ENCODE measurements at places on chromosomes 13 and 19. TPM values are rescaled to one million over a fixed set of nuclear protein-coding genes. Genes with fewer than 3 reads are reported as not detected.
A peak's percentile ranks its signal among the peaks of the same experiment; 100 is the strongest.

The VAV1 gene
- 7.9 TPM for total RNA-seq

The TUBGCP3 gene
- 19.7 TPM for total RNA-seq

The CD37 gene
- total RNA-seq, result 4.4 TPM

DNA sequence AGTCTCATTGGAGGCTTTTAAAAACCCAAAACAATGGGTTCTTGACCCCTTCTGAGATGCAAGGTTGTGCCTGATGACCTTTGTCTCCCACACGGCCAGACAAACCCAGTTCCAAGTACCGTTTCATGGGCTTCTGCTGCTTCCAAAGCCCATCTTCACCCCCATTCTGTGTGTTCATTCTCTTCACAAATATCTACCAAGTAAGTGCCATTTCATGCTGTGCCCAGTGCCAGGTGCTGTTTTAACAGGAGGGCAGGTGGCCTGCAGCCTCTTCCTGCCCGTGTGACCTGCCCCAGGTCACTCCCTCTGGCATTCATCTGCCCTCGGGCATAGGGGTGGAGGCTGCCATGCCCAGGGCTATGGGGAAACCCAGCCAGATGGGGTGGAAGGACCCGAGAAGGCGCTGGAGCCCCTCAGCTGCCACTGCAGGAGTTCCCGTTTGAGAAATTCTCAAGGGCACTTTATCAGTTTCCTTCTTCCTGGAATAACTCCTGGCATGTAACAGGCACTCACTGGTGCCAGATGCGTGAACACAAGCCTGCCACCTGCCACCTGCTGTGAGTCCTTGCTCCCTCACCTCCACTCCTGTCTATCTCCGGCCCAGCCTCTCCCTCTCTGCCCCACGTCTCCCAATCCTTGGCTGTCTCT lies 12.5 kb downstream of the CAPN12 start:
- peak; percentile 19 for DNase-seq

GRCh38 chr19:55679343-55680257 lies 4.6 kb downstream of the EPN1 start:
- DNase-seq, result no peak

GRCh38 chr19:3175781-3176714 lies 2.5 kb upstream of the S1PR4 start:
- DNase-seq, result no peak

DNA sequence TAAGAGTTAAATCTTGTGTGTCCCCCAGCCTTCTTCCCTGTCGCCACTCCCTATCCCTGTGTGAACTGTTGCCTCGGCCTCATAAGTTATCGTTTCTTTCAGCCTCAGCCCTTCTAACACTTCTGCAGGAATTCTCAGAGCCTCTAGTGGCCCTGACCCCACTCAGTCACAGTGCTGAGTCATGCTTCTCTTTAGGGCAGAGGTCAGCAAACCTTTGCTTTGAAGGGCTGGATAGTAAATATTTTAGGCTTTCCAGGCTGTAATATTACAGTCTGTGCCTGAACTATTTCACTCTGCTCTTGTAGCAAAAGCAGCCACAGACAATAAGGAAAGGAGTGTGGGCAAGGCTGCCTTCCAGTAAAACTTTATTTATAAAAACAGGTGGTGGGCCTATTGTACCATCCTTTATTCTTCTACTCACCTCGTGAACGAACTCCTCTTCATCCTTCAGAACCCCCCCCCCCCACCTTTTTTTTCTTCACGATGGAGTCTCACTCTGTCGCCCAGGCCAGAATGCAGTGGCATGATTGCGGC lies 22.1 kb downstream of the MYO9B start:
- peak; percentile 47 for DNase-seq

The PTH2 gene
- total RNA-seq, result not detected

Data from uterus (tissue), 4 donors.